NCI-H2081 (cell line): ENCODE measurements at places on chromosomes 7 and 10.

DNA sequence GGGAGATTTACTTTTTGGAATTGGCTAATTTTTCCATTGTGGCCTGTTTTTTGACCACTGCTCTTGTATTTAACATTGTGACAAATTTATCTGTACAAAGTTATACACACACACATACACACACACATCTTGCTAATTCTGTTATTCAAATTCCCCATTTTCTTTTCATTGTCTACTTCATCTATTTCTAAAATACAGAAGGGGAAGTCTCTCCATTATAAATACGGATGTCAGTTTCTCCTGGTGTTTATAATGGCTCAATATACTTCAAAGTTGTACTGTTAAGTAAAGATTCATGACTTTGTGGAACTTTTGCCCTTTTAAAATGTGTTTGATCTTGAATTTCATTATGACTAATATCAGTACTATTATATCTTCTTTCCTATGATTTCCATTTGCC lies 81.0 kb downstream of the CNOT4 start:
- no peak for DNase-seq

GRCh38 chr7:28029051-28029450 lies 151.5 kb downstream of the JAZF1 start:
- DNase-seq: no peak

DNA sequence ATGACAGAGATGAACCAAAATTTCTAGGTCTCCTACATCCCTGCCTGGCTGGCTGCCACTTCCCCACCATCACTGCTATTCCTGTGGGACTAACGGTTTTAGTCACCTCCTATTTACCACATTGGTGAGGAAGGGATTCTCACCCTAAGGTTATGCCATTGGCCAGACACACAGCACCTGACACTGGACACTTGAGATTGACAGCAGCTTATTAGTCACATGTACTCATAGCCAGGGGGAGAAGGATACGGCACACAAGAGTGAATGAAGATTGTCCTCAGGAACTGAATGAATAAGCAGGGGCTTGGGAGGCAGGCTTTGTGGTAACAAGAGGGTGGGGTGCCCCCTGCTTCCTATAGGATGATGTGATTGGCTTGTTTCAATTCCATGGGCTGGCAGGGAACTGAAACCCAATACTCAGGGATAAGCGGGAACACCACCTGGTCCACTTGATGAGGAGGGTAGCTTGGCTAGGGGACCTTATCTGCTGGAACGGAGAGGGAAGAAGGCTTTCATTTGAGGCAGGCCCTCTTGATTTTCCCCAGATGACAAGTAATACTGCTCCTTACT lies 99.0 kb downstream of the SPAG6 start:
- no peak for DNase-seq

GRCh38 chr7:17234398-17235031 lies 63.9 kb upstream of the AHR start:
- DNase-seq: no peak

GRCh38 chr10:67606572-67606971 lies 89.4 kb downstream of the CTNNA3 start:
- DNase-seq: no peak

- DNase-seq: no peak
Observed at GRCh38 chr7:107017965-107018719, 26.4 kb upstream of the PRKAR2B start.

DNA sequence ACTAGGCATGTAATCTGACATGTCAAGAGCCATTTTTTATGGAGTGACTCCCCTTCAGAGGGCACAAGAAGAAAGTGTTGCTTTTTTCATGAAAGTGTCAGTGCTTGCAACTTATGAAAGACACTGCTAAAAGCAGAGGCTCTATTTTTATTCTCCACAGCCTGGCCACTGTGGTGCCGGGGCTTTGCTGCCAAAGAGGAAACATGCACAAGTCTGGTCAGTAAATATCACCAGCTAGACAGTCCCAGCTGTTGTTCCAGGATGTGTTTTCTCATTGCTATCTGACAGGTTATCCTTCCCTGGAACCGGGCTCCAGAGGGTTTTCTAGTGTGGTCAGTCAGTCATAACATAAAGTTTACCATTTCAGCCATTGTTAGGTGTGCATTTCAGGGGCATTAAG lies 180.7 kb upstream of the PITRM1 start:
- no peak for DNase-seq

GRCh38 chr7:106367664-106368063 lies 82.9 kb upstream of the NAMPT start:
- no peak for DNase-seq

DNA sequence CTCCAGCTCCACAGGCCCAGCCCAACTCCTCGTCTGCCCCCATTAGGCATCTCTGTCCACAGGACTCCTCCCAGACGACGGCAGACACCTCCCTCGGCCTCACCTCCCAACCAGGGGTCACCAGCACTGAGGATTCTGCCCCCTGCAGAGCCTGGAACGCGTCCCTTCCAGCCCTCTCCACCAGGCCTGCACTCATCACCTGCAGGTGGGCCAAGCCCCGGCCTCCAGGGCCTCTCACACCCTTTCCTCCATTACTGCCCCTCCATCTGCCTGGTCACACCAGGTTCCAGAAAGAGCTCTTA lies 42.7 kb upstream of the PDGFA start:
- DNase-seq: no peak

- no peak for DNase-seq
Observed at GRCh38 chr7:88590963-88591362, 168.5 kb upstream of the ZNF804B start.

- no peak for DNase-seq
Observed at GRCh38 chr7:28112012-28112411, 68.6 kb downstream of the JAZF1 start.

DNA sequence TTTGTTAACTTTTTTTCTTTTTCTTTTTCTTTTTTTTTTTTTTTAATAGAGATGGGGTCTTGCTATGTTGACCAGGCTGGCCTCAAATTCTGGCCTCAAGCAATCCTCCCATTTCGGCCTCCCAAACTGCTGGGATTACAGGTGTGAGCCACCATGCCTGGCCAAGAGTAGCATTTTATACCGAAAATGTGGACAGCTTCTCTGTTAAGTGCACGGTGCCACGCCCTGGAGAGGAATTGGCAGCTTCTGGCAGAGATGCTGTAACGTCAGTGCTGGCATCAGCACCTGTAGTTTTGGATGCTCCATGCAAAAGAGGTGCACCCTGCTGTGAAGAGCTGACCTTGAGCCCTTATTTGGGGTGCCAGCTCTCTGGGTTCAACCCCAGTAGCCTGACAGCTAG lies 18.2 kb downstream of the IL15RA start:
- DNase-seq: no peak

DNA sequence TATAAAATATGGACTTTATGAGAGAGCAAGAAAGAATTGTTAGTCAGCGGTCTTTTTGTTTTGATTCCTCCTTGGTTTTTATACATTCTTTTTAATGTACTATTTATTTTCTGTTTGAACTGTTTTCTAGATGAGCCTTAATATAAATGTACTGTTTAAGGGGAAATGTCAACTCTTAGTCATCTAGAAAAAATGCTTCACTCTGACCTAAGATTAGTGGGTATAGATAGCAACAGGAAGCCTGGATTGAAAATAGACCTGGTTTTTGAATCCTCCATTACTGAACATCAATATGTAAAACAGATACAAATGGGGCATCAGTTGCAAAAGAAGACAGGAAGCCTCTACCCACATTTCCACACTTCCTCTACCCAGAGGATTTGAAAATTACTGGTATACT lies 87.8 kb downstream of the CHRM2 start:
- DNase-seq: no peak

GRCh38 chr7:1619152-1620079 lies 49.6 kb upstream of the PSMG3 start:
- DNase-seq: no peak

- no peak for DNase-seq
Observed at GRCh38 chr10:130958981-130959751, 352.4 kb downstream of the TCERG1L start.

DNA sequence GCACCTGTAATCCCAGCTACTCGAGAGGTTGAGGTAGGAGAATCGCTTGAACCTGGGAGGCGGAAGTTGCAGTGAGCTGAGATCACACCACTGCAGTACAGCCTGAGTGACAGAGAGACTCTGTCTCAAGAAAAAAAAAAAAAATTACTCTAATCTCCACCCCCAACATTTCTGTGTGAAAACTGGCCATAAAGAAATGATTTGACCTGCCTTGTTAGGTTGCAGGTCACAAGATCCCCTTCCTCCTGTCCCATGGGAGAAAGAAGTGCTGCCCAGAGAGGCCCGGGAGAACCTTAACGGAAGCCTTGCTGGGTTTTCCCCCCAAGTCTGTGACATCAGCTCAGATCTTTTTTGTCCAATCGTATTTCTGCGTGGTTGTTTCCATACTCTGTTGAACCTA lies 8.7 kb upstream of the CALHM1 start:
- DNase-seq: no peak

DNA sequence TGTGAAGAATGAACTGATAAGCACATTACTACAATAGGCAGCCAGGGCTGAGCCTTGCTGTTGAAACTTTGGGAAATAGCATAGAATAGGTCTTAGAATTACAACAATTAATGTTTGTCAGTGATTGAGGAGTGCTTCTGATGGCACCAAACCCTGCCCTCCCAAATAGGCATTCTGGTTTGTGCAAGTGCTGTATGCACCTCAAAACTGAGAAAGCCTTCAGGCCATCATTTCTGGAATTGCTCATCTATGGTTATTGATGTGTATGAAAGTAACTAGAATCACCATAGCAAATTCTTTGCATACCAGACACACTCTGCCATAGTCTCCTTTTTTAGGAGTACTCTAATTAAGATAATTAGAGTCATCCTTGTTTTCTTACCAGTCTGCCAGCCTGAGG lies 585.0 kb upstream of the MBL2 start:
- no peak for DNase-seq

DNA sequence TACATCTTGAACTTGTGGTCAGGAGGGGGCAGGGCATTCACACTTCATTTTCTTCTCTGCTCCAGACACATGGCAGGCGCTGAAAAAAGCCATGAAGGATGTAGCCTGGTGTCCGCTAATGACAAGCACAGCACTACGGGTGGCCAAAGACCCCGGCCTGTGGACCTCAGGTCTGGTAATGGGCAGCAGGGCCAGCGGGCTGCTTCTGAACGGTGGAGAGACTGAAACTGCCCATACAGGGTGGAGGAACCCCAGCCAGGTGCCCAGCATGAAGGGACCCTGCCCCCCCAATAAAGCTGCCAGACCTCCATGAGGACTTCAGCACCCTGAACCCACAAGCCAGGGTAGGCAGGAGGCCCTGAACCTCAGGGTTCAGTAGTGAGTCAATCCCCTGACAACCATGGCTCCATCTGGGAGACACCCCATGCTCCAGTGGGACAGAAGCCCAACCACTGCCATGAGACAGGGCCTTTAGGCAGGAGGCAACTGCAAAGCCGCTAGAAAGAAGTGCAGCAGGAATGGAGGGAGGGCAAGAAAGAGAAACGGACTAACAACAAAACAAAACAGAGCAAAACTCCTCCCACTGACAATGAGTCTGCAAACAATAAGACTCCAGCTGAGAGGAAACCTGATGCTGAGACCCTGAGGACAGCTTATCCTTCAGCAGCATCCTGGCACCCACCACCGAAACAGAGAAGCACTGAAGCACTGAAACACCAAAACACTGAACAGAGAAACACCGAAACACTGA lies 140.2 kb upstream of the PPP2R2D start:
- DNase-seq: no peak

GRCh38 chr7:93985101-93985500 lies 19.1 kb downstream of the BET1 start:
- no peak for DNase-seq

- DNase-seq: no peak
Observed at GRCh38 chr7:91319351-91319750, 55.1 kb downstream of the FZD1 start.

- no peak for DNase-seq
Observed at GRCh38 chr10:10782603-10783002, 235.1 kb upstream of the CELF2 start.

- no peak for DNase-seq
Observed at GRCh38 chr10:16942381-16943078, 125.3 kb upstream of the RSU1 start.

GRCh38 chr7:25803117-25803887 lies 348.7 kb upstream of the NFE2L3 start:
- no peak for DNase-seq

DNA sequence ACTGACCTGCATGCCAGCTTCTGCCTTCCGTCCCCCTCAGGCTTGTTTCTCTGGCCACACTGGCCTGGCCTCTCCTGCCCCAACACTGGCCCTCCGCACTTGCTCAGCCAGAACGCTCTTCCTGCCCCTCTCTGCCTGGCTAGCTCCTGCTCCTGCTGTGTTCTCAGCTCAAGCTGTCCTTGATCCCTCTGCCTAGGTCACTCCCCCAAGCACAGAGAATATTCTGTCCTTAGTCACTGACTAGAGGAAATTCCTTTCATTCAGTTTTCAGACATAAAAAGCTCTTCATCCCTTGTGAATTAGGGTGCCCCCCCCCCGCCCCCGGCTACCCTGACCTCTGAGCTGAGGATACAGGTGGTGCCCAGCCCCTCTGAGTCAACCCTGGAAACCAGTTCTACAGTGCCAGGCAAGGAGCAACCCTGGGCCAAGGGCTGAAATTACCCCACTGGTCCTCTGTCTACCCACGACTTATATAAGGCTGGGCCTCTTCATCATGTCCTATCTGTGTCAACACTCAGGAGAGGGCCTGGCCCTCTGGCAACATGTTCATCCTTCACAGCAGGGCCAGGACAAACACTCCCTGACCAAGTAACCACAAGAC lies 6.6 kb upstream of the SGPL1 start:
- no peak for DNase-seq

DNA sequence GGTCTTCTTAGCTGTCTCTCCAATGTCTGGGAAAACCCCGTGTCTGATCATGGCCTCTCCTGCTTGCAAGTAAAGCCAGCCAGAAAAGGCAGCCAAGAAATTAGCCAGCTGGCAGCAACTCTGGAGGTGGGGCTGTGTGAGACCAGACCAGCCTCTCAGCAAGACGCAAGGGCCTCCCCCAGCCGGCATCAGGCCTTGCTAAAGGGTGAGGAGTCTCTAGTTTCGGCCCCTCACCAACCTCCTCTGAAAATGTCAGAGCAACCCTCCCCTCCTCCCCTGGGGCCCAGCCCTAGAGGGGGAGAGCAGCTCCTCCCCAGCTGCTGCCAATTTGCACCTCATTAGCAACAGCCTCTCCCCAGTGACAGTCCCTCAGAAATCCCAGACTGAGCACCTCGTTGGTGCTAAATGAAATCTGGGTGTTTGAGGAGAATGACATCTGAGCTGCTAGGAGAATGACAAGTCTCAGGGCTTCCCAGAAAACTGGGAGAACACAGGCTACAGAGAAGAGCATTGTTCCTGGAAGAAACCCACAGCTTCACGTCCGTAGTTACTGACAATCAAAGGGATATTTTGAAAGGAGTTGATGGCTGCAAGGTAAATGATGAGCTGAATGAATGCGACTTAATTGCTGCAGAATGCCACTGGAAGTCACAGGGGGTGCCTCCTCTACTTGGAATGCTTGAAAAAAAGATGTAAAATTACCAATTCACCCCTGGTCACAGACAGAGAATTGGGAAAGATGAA lies 25.9 kb downstream of the DGKI start:
- peak; percentile 78 for DNase-seq
